ENCODE measurements at places on chromosomes 6 and 20. TPM values are rescaled to one million over a fixed set of nuclear protein-coding genes. Genes with fewer than 3 reads are reported as not detected.
A peak's percentile ranks its signal among the peaks of the same experiment; 100 is the strongest.

DNA sequence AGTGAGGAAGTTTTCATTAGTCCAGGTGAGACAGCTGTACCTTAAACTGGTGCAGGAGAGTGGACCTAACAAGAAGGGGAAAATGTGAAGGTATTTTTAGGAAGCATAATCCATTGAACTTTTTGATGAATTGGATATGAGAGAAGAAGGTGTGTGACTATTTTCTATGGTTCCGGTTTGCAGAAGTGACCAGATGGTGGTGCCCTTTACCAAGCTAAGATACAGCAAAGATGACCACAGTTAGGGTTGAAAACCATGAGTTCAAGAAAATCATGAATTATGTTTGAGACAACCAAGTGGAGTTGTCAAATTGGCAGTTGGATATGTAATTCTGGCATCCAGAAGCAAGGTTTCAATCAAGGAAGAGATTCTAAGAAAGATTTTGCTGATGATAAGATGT is 61.9 kb upstream of the NRSN1 start:
- no peaks in the 10 kb centered on the region for H3K4me1 ChIP-seq
- DNase-seq = no peak
- no peaks in the 10 kb centered on the region for H3K27me3 ChIP-seq
- H3K27ac ChIP-seq = no peak overlapping the region
- no peaks in the 10 kb centered on the region for H3K36me3 ChIP-seq
- H3K4me3 ChIP-seq = no peak overlapping the region

GRCh38 chr6:24802271-24803059 is 3.7 kb upstream of the ARMH2 start:
- H3K4me3 ChIP-seq = no peak overlapping the region
- no peaks in the 10 kb centered on the region for H3K36me3 ChIP-seq
- no peaks in the 10 kb centered on the region for H3K27me3 ChIP-seq
- DNase-seq = no peak

- peak; percentile 84 for DNase-seq
- H3K27ac ChIP-seq = peak overlapping the region; percentile 65
- H3K4me3 ChIP-seq = no peak overlapping the region
- no peaks in the 10 kb centered on the region for H3K36me3 ChIP-seq
- no peaks in the 10 kb centered on the region for H3K27me3 ChIP-seq
- peaks cover 3% of the 10 kb centered on the region for H3K4me1 ChIP-seq
These were observed 20.5 kb downstream of the SNAI1 start for GRCh38 chr20:50003253-50003656.

- H3K36me3 ChIP-seq = no peaks in the 10 kb centered on the region
- DNase-seq = no peak
- H3K4me3 ChIP-seq = no peak overlapping the region
- H3K4me1 ChIP-seq = no peaks in the 10 kb centered on the region
These were observed 77.5 kb upstream of the RIMS1 start for GRCh38 chr6:71808865-71809264.

Gene SNRPB2
- 50.3 TPM for total RNA-seq

Gene LY6G6D
- not detected for total RNA-seq

DNA sequence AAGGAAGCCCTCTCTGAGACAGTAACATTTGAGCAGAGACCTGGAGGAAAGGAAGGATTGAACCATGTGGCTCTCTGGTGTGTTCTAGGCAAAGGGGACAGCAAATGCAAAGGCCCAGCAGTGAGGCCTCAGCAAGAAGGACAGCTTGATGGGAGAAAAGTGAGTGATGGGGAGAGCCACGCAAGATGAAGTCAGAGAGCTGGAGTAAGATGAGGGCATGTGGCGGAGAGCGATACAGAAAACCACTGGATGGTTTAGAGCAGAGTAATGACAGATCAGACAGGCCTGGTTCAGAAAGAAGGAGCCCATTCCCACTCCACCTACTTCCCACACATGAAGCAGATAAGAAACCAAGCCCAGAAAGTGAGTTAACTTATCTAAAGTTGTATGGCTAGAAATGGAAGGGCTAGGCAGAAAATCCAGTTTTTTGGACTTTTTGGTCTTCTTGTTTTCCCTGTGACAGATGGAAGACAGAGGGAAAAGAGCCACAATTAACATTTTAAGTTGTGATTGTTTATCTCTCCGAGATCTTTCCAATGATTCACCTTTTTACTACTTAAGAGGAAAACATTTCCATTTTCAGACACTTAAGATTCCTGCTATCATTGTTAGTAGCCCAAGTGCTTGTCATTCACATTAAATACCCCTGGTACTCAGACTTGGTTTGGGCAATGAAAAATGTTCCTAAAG is 723 bp upstream of the SNPH start:
- no peak for DNase-seq
- H3K4me3 ChIP-seq = peak overlapping the region; percentile 81
- peaks cover 7% of the 10 kb centered on the region for H3K27me3 ChIP-seq
- H3K4me1 ChIP-seq = peaks cover 14% of the 10 kb centered on the region

- no peak overlapping the region for H3K4me3 ChIP-seq
- H3K4me1 ChIP-seq = peaks cover 5% of the 10 kb centered on the region
- H3K36me3 ChIP-seq = no peaks in the 10 kb centered on the region
- DNase-seq = no peak
- no peaks in the 10 kb centered on the region for H3K27me3 ChIP-seq
- H3K27ac ChIP-seq = no peak overlapping the region
These were observed 320.7 kb upstream of the JARID2 start for GRCh38 chr6:14925025-14925698.

Gene CNBD2
- 2.1 TPM for total RNA-seq

DNA sequence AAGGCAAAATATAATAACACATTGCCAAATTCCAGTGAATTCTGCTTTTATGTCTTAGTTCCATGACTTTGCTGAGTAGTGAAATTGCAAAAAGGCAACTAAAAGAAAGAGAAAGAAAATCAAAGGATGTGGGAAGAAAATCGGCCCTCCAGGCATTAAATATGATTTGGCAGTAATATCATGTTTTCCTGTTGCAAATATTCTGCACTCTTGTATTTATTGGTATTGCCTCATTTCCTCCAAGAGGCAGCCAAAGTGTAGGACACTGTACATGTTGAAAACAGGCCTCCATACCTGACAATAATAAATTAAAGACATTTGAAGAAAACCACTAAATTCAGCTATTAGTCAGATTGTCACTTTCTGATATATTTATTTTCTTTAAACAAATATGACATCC is 460.0 kb upstream of the NOX3 start:
- no peak overlapping the region for H3K27ac ChIP-seq
- H3K4me1 ChIP-seq = no peaks in the 10 kb centered on the region

DNA sequence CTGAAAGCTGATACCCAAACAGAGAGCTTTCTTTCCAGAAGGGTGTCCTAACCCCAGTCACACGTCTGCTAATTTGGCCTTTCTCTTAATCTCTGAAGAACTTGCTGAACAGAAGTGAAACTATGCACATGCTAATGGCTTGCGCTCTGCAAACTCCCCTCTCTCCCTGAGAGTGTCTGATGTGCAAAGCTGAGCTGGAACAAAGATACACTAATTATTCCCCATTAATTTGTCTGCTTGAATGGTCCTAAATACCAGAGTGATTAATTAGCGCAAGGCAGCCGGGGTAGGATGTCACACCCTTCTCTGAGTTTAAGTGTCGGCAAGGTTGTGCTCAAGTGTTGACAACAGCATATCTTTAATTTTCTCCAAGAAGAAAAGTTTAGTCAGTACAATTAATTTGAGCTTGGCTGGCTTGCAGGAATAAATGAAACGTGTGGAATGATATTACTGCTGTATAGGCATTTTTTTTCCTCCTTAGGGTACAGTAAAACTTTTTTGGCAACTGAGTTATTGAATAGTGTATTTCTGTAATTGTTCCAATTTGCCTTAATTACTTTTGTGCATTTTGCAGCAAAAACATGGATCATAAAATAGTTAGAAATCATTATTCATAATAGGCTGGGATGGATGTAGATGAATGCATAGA is 715.9 kb upstream of the POU3F2 start:
- no peak overlapping the region for H3K27ac ChIP-seq
- no peak for DNase-seq
- no peaks in the 10 kb centered on the region for H3K36me3 ChIP-seq
- H3K4me3 ChIP-seq = no peak overlapping the region
- no peaks in the 10 kb centered on the region for H3K4me1 ChIP-seq

DNA sequence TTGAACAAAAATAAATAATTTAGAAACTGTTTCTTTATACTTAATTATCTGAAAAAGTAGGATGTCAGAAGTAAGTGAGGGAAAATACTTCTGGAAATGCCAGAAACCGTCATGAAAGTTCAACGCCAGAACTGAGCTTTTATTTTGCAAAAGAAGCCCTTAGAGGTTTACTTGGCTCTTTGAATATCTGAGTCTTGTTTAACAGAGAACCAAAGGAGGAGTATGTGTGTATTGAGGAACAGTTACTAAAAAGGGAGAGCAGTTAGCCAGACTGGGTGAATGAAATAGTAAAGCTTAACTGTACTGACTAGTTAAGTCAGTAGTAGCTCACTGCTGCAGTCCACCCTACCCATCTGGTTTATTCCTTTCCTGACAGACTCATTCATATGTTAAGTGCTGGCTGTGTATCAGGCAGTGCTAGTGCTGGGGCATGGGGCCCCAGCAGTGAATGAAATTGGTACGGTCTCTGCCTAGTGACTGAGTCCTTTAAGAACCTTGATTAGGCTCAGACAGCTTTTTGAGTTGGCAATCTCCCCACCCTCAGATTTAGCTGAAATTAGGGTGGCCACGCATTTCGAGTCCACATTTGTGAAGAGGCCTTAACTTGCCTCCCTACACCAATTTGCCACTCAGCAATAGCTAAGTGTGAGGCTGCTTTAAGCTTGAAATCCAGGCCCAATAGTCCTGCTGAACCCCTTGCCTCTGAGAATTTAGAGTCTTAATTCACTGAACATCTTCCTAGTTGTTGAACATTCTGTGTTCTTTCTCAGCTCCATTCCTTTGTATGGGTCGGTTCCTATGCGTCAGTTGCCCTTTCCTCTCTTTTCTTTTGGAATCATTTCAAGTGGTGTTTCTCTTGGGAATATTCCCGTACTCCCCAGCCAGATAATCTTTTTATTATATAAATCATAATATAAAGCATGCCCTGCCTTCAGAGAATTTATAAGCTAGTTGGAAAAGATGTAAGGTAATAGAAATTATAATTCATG is 20.2 kb downstream of the MAP3K4 start:
- H3K27ac ChIP-seq = peak overlapping the region; percentile 66
- peak; percentile 26 for DNase-seq
- H3K36me3 ChIP-seq = no peaks in the 10 kb centered on the region
- no peak overlapping the region for H3K4me3 ChIP-seq
- no peaks in the 10 kb centered on the region for H3K27me3 ChIP-seq

GRCh38 chr20:36231331-36231730 is 4.9 kb upstream of the AAR2 start:
- H3K4me3 ChIP-seq = no peak overlapping the region
- H3K27ac ChIP-seq = no peak overlapping the region
- H3K36me3 ChIP-seq = no peaks in the 10 kb centered on the region
- no peak for DNase-seq

GRCh38 chr6:71388856-71389527 is 100.4 kb downstream of the OGFRL1 start:
- DNase-seq = no peak
- peak overlapping the region; percentile 8 for H3K27ac ChIP-seq
- peaks cover 63% of the 10 kb centered on the region for H3K4me1 ChIP-seq
- H3K36me3 ChIP-seq = peaks cover 5% of the 10 kb centered on the region
- no peak overlapping the region for H3K4me3 ChIP-seq

GRCh38 chr6:3546121-3546520 is 89.3 kb upstream of the SLC22A23 start:
- DNase-seq = no peak
- no peak overlapping the region for H3K4me3 ChIP-seq
- H3K36me3 ChIP-seq = no peaks in the 10 kb centered on the region
- no peak overlapping the region for H3K27ac ChIP-seq
- no peaks in the 10 kb centered on the region for H3K4me1 ChIP-seq

Gene ADGRB3
- not detected for total RNA-seq

DNA sequence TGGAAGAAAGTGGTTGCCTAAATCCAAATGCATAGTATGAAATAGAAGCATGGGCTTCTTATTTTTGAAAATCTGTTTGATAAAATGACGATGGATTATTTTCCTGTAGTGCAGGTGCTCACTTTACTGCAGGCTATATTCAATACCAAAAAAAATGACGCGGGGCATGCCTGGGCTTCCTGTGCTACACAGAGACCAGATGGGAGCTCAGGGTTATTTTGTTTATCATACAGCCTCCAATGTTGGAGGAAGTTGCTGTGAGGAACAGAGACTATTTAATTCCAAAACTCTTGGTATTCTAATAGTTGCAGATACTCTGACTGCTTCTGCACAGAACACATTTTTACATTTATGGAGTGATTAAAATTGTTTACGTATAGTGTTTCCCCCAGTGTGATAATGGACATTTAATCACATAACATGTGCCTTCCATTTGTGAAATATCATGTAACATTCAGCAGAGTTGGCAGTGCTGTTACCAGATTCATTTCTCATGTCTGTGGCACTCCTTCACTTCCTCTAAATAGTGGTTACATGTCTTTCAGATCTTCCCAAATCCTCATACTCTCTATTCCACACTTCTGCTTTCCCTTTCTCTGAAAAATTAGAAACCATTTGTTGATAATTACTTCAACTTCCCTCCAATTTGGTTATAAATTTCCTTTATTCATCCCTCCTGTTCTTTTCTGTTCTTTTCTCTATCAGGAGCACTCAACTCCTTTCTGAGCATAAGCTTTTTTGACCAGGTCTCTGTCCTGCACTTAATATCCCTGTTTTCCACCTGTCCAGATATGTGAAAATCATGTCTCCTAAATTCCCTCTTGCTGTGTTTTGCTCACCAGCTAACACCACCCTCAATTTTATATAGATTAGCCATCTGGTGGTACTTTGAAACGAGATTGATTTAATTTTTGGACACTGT is 121.6 kb downstream of the ADGRB3 start:
- DNase-seq = no peak
- H3K27me3 ChIP-seq = no peaks in the 10 kb centered on the region
- H3K27ac ChIP-seq = no peak overlapping the region
- H3K4me1 ChIP-seq = no peaks in the 10 kb centered on the region
- no peak overlapping the region for H3K4me3 ChIP-seq
- no peaks in the 10 kb centered on the region for H3K36me3 ChIP-seq

DNA sequence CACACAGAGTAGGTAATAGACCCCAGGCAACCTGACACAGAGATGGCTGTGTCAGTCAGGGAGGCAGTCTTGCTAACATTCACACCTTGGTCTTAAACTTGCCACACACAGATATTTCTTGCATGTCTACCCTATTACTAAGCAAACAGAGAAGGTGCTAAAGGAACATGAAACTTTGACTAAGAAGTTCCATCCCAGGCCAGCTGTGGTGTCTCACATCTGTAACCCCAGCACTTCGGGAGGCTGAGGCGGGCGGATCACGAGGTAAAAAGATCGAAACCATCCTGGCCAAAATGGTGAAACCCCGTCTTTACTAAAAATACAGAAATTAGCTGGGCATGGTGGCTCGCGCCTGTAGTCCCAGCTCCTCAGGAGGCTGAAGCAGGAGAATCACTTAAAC is 222.4 kb upstream of the JARID2 start:
- DNase-seq = no peak
- H3K4me3 ChIP-seq = no peak overlapping the region
- H3K4me1 ChIP-seq = no peaks in the 10 kb centered on the region
- no peaks in the 10 kb centered on the region for H3K36me3 ChIP-seq
- no peak overlapping the region for H3K27ac ChIP-seq

Gene MYH7B
- total RNA-seq = 0.36 TPM

- DNase-seq = no peak
- H3K4me1 ChIP-seq = no peaks in the 10 kb centered on the region
- H3K4me3 ChIP-seq = no peak overlapping the region
- H3K27ac ChIP-seq = no peak overlapping the region
- no peaks in the 10 kb centered on the region for H3K27me3 ChIP-seq
- H3K36me3 ChIP-seq = no peaks in the 10 kb centered on the region
These were observed 77.6 kb downstream of the HUS1B start for GRCh38 chr6:579339-579738.
